Hepatocyte (in vitro differentiated cells): ENCODE measurements at places on chromosomes 2 and 18. TPM values are rescaled to one million over a fixed set of nuclear protein-coding genes. Genes with fewer than 3 reads are reported as not detected.

GRCh38 chr18:41923446-41923845, 31.6 kb upstream of the PIK3C3 start:
- no peak overlapping the region for H3K4me3 ChIP-seq
- H3K27me3 ChIP-seq = no peaks in the 10 kb centered on the region
- DNase-seq = no peak
- H3K27ac ChIP-seq = no peak overlapping the region
- no peaks in the 10 kb centered on the region for H3K4me1 ChIP-seq

HNMT gene
- 26.3 and 39.7 TPM in 2 replicates for total RNA-seq

RFTN2 gene
- total RNA-seq = 8.1 and 8.7 TPM in 2 replicates

DNA sequence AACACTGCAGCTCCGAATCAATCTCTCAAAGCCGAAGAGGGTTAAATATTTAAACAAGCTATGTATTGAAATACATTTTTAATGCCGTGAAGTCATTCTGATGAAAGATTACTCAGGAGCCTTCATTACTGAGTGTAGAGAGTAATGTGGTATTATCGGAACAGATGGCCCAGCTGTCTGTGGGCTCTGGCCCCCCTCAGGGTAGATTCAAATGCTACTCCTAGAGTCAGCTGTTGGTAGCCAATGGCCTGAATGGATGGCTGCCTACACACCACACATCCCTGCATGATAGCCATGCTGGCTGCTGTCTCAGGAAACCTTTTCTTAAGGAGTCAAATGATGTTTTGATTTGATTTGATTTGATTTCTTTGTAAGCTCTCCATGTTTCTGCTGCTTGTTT, 732.3 kb upstream of the CELF4 start:
- H3K27me3 ChIP-seq = no peaks in the 10 kb centered on the region
- no peak for DNase-seq
- no peaks in the 10 kb centered on the region for H3K4me1 ChIP-seq
- H3K36me3 ChIP-seq = no peaks in the 10 kb centered on the region
- H3K27ac ChIP-seq = no peak overlapping the region

LINC00305 gene
- total RNA-seq = 0.30 and 0.32 TPM in 2 replicates

ZNF512 gene
- total RNA-seq = 27.7 and 30.7 TPM in 2 replicates

GRCh38 chr2:101753720-101754490, 56.4 kb downstream of the MAP4K4 start:
- H3K27ac ChIP-seq = peak overlapping the region; percentile 21
- no peak overlapping the region for H3K4me3 ChIP-seq
- H3K27me3 ChIP-seq = no peaks in the 10 kb centered on the region
- peaks cover 37% of the 10 kb centered on the region for H3K4me1 ChIP-seq

ATRAID gene
- 161 and 173 TPM in 2 replicates for total RNA-seq

DNA sequence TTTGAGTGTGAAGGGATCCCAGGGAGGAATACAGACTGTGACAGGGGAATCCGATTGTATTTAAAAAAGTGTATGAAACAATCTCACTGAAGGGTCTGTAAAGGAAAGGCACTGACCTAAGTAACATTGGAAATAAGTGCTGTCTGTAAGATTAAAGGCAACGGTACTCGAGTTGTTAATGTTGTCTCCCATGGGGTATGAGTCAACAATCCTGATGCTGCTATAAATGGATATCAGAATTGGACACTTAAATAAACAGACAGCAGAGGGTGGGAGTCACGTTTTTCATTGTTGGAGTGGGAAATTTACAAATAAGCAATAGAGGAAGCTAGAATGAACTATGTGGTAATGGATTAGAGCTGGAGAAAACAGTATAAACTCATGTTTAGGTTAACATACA, 452.4 kb upstream of the RGPD4 start:
- no peak for DNase-seq
- no peak overlapping the region for H3K4me3 ChIP-seq
- no peaks in the 10 kb centered on the region for H3K27me3 ChIP-seq
- no peaks in the 10 kb centered on the region for H3K36me3 ChIP-seq

FSIP2 gene
- total RNA-seq = 8.6 and 9.4 TPM in 2 replicates

NOSTRIN gene
- 10.7 and 19.1 TPM in 2 replicates for total RNA-seq

GRCh38 chr2:203559641-203560040, 24.5 kb upstream of the RAPH1 start:
- H3K27ac ChIP-seq = no peak overlapping the region
- no peaks in the 10 kb centered on the region for H3K27me3 ChIP-seq
- no peak overlapping the region for H3K4me3 ChIP-seq
- no peaks in the 10 kb centered on the region for H3K4me1 ChIP-seq
- no peak for DNase-seq

ACTR2 gene
- total RNA-seq = 89.4 and 97.7 TPM in 2 replicates

SERPINB7 gene
- total RNA-seq = 0.10 and 0.36 TPM in 2 replicates

TMEM37 gene
- total RNA-seq = 52.6 TPM in 2 replicates

PTPRM gene
- 33.1 and 47.4 TPM in 2 replicates for total RNA-seq

ALKAL2 gene
- 2.9 and 9.0 TPM in 2 replicates for total RNA-seq

DNAJC10 gene
- 104 and 120 TPM in 2 replicates for total RNA-seq
